ENCODE measurements at places on chromosomes 12 and 14. TPM values are rescaled to one million over a fixed set of nuclear protein-coding genes. Genes with fewer than 3 reads are reported as not detected.

Gene AP5M1
- 15.7 TPM for polyA plus RNA-seq

Gene FOXA1
- polyA plus RNA-seq = not detected

Gene GNG2
- polyA plus RNA-seq = 10.0 TPM

Gene RIN3
- polyA plus RNA-seq = 10.5 TPM

Gene DDN
- 0.50 TPM for polyA plus RNA-seq

Gene BCL2L14
- not detected for polyA plus RNA-seq

Gene HPD
- 14.4 TPM for polyA plus RNA-seq

Gene IFI27
- polyA plus RNA-seq = 107 TPM

Gene CRIP1
- polyA plus RNA-seq = 740 TPM

Gene CLMN
- 6.1 TPM for polyA plus RNA-seq

Gene C12orf54
- polyA plus RNA-seq = not detected

Gene OAS2
- polyA plus RNA-seq = 4.8 TPM

Gene TOGARAM1
- polyA plus RNA-seq = 6.2 TPM

Gene AMN
- 8.8 TPM for polyA plus RNA-seq

Gene MYRFL
- 3.1 TPM for polyA plus RNA-seq

Gene TAS2R8
- polyA plus RNA-seq = not detected

Gene GPR132
- polyA plus RNA-seq = 1.0 TPM

Gene KRT75
- not detected for polyA plus RNA-seq

Gene PLBD1
- polyA plus RNA-seq = 6.3 TPM

Gene TBC1D30
- polyA plus RNA-seq = 0.18 TPM

Gene FGF6
- not detected for polyA plus RNA-seq

Gene GPRC5D
- not detected for polyA plus RNA-seq

Gene HIGD1C
- not detected for polyA plus RNA-seq

Gene FAM181A
- not detected for polyA plus RNA-seq

Gene SCN8A
- polyA plus RNA-seq = under 0.01 TPM

Gene E2F7
- not detected for polyA plus RNA-seq

Gene BCL11B
- not detected for polyA plus RNA-seq

Gene PKP2
- polyA plus RNA-seq = 4.4 TPM

Gene CD69
- 0.59 TPM for polyA plus RNA-seq

Gene SALL2
- polyA plus RNA-seq = 7.0 TPM

Gene DNAJC22
- 0.50 TPM for polyA plus RNA-seq

Gene KIF26A
- polyA plus RNA-seq = 1.9 TPM

Gene SELPLG
- polyA plus RNA-seq = 0.87 TPM

Gene SPX
- 0.15 TPM for polyA plus RNA-seq

Gene ENDOU
- 0.74 TPM for polyA plus RNA-seq

Gene MYF6
- polyA plus RNA-seq = not detected

Gene PRH2
- polyA plus RNA-seq = 4.0 TPM

Gene SERPINA3
- polyA plus RNA-seq = 117 TPM

Gene ACVR1B
- polyA plus RNA-seq = 2.3 TPM

Measured in aorta (tissue), 5 donors.